ENCODE measurements at places on chromosomes 11 and 22. TPM values are rescaled to one million over a fixed set of nuclear protein-coding genes. Genes with fewer than 3 reads are reported as not detected.

The CEND1 gene
- 1.0 TPM for total RNA-seq

The BTG4 gene
- not detected for total RNA-seq

The SHANK3 gene
- total RNA-seq = 0.58 TPM

The LRRN4CL gene
- 0.13 TPM for total RNA-seq

The RIMBP3B gene
- total RNA-seq = 0.30 TPM

The SAA4 gene
- total RNA-seq = not detected

The ANGPTL5 gene
- not detected for total RNA-seq

The FGF4 gene
- not detected for total RNA-seq

Data from HT1080 (cell line).